Eye (tissue), 1 donor: ENCODE measurements at places on chromosomes 7 and 10.
A peak's percentile ranks its signal among the peaks of the same experiment; 100 is the strongest.

DNA sequence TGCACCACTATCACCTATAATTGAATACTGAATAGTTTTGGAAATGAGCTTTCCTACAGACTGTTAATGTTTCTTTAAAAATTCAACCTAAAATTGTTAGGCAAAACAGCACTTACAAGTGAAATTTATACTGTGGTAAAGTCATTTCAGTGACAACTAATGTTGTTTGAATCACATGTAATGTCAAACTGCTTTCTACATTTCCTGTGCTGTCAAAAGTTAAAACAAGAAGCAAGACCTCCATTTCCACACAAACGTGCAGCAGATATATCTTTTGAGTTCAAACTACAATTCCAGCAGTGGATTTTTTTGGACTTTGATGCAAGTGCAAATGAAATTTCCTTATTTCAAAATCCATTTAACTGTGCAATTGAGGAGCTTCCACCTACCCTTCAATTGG lies 199.8 kb downstream of the RNLS start:
- DNase-seq = no peak

DNA sequence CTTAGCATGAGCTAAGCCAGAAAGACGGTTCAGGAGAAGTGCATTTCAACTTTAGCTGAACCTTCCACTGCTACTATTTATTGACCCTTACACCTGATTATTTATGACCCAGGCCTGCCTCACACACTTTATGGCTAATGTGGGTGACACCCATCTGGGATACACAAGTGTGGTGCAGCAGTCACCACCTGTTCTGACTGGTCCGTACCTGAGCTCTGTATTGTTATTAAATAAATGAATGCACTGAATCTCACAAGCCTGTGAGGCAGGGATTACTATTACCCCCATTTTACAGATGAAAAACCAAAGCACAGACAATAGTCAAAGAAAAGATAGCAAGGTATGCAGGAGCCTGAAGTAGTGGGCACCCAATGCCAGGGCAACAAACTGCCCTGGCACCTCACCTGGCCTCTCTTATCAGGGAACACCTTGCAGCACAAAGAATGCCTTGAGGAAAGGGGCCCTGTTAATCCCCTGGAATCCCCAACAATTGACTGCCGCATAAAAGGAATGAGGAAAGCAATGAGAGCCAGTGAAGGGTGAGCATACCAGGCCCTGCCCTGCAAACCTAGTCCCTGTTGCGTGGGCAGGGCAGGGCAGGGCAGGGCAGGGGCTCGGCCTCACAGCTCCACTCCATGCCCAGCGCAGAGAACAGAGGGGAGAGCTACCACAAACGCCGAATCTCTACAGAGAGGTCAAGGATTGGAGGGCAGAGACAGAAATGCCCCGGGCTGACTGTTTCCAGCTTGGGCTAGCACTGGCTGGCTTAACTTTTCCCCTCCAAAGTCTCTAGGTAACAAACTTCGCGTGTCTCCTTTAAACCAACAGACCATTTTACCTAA lies 1.3 kb downstream of the ANXA11 start:
- DNase-seq = no peak

DNA sequence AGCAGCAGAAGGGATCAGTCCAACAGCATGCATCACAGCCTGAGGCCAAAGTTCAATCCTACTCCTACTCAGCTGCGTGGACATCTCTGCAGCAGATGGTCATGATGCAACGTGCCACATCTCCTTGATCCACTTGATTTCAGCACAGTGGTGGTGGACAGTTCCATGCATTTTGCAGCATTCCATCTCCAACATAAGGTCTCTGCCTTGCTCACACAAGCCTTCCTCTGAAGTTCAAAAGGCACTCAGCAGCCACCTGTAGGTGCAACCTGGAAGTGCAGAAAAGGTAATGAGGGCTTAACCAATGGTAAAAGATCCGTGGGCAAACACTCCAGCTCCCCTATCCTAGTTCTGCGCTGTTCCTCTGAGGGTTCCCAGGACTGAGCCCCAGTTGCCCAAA lies 57.5 kb upstream of the CHCHD3 start:
- peak; percentile 56 for DNase-seq

DNA sequence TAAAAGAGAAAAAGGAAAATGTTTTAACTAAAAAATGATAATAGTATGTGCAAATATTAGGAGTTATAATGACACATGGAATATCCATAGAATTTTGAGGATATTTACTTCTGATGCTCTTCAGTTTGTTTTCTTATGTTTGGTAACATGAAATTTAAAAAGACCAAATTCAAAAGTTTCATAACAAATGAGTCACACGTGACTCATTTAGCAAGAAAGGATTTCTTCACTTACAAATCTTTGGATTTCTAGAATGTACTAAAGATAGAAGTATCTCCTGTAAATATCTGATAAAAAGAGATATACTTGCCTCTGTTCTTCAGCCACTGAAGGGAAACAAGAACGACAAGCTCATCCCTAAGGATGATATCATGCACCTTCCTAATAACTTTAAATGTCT lies 774.5 kb upstream of the LRRTM3 start:
- no peak for DNase-seq

GRCh38 chr10:70513848-70514309 lies 35.3 kb downstream of the PALD1 start:
- no peak for DNase-seq

GRCh38 chr7:99669782-99670181 lies 10.0 kb downstream of the CYP3A5 start:
- no peak for DNase-seq

- no peak for DNase-seq
These were observed 336.7 kb downstream of the C7orf25 start for GRCh38 chr7:42575171-42575570.

GRCh38 chr7:30450983-30451497 lies 27.5 kb downstream of the NOD1 start:
- DNase-seq = no peak

DNA sequence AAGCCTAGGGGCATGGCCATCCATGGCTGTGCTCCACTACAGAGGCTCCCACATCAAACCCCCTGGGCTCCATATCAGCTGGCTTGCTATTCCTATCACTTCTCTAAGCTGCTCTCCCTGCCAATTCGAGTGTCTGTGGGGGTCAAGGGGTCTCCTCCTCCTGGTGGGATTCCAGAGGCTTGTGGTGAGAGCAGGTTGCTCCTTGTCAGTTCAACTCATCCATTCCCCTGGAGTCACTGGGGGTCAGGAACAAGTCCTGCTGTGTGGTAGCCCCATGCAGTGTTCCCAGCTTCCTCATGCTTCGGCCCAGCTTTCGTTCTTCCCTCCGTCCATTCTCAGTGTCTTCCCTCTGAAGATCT lies 86.6 kb upstream of the UNC5B start:
- DNase-seq = no peak

GRCh38 chr7:146411975-146412374 lies 295.4 kb downstream of the CNTNAP2 start:
- no peak for DNase-seq

GRCh38 chr10:1744524-1744923 lies 7.2 kb upstream of the ADARB2 start:
- DNase-seq = no peak

DNA sequence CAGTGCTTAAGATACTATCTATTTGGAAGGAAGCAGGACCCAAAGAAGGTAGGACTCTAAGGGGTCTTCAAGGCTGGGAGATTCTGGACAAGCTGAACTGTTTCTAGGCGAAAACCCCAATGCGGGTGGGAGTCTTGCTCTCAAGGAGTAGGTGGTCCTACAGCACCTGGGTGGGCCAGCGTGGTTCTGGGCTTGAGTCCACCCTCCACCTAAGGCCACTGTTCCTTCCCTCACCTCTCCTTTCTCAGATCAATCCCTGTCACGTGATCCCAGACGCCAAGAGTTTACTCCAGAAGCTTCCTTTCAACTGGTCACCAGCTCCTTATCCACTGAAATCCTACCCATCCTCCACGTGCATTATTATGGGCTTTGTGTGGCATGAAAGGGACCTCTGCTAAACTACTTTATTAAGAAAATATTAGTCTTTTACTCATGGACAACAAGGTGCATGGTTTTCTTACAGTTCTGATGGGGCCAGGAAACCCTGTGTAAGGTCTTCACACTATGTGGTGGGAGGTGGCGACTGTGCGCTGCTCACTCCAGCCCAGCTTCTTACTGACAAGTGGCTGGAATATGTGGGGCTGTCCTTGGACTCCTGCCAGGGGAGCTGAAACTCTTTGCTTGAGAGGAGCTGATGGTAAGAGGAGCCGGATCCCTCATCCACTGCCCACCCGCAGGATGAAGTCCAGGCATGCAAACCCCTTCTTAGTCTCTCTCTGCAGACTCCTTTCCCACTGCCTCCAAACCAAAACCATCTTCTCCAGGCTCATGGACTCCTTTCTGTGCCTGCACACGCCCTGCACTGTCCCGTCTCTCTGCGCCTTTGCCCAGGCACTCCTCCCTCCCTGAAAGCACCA lies 1.6 kb downstream of the ZNF746 start:
- DNase-seq = peak; percentile 78

DNA sequence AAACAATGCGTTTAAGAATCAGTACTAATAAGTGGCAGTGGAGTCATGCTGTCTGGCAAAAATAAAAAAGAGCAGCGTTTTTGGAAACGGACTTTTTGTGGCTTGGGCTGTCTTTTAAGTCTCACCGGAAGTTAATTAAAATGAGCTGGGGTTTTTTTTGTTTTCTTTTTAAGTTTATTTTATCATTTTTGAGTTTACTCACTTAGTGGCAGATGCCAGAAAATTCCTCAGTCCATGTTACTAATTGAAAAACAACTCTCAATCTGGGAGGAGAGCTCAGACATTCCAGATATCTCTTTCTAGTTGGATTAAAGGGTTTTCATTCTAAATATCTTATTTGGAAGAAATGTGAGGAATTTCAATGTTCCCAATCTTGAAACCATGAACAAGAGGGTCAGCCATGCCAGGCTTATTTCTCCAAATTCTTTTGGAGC lies 133.8 kb upstream of the AGR3 start:
- DNase-seq = peak; percentile 13

DNA sequence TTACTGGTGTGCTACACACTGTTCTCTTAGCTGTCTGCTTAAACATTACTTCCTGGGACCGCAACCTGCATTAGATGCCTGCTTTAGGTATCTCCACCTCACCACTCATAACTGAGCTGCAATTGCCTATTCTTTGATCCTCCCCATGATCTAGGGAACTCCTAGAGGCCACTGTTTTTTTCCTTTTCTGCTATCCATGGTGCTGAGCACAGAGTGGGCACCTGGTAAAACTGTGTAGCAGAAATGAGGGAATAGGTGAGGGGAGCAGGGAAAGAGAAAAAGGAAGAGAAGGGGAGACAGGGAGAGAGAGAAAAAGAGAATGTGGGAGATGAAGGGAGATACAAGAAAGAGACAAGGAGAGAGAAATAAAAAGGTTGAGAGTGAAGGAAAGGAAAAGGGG lies 434.9 kb downstream of the ADRA2A start:
- no peak for DNase-seq

- no peak for DNase-seq
These were observed 91.7 kb upstream of the IFRD1 start for GRCh38 chr7:112358513-112358912.

DNA sequence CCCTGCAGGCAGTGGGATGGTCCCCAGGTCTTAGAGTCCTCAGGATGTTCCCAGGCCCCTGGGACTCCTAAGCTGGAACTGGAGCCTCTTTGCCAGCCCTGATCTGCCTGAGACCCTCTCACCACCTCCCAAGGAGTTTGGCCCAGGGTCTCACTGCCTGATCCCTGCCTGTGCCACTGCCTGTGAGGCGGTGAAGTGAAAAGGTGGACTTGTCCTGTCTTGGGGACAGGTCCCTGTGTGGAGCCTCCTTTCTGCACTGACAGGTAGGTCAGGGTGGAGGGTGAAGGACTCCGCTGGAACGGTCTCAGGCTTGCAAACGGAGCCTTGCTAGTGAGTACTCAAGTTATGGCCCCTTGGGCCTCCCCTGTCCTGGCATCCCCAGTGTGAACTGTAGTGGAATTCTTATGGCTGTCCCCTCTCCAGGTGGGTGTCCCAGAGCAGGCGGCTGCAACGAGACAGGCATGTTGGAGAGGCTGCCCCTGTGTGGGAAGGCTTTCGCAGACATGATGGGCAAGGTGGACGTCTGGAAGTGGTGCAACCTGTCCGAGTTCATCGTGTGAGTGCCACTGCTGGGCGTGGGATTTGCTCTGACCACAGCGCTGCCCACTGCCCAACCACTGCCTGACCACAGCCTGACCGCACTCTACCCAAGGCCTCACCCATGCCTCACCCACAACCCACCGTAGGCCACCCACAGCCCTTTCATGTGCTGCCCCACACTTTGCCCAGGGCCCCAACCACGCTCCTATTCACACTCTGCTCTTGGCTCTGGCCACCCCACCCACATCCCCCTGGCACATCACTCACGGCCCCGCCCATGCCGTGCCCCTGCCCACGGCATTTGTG lies 19.5 kb downstream of the RAMP3 start:
- no peak for DNase-seq

DNA sequence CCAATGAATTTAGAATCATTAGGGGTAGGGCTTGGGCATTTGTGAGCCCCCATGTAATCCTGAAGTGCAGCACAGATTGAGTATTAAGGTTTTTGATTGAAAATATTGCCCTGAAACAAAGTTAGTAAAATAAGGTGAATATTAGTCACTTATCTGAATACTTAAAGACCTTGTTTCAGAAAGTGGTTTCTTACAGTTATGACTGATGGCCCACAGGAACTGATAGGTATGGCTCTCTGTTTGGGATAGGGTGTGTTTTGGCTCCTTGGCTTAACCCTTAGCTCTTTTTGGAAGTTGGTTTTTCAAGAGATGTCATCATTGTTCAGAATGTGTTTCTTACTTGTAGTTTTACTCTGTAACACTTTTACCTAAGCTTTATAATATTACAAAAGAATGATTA lies 34.8 kb downstream of the MDFIC start:
- no peak for DNase-seq

- no peak for DNase-seq
These were observed 21.3 kb upstream of the GDF10 start for GRCh38 chr10:47278720-47279119.

DNA sequence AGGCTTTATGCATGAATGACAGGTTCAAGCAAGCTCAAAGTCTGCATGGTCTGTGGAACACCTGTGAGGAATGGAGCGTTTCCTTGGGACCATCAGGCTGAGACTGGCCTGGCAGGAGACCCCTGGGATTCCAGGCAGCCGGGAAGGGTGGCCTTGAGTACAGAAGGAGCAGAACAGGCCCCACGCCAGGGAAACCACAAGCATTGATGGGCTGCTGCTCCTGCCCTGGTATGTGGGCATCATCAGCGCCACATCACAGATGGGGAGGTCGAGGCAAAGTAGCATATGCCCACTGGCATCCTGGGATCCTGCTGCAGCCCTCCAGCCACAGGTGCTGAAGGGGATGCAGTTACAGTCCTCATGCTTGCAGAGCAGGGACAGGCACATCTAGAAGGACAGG lies 40.9 kb downstream of the ANTXRL start:
- no peak for DNase-seq
